ENCODE measurements at places on chromosomes 16 and 17.

GRCh38 chr16:66918803-66919568, at the start of gene CDH16:
Gene CDH16 (minus strand): TSS chr16:66918885. CDS start chr16:66918065, 820 bp downstream.
- no peak for DNase-seq

GRCh38 chr16:27298132-27298531, 15.6 kb upstream of the IL4R start:
- no peak for DNase-seq

DNA sequence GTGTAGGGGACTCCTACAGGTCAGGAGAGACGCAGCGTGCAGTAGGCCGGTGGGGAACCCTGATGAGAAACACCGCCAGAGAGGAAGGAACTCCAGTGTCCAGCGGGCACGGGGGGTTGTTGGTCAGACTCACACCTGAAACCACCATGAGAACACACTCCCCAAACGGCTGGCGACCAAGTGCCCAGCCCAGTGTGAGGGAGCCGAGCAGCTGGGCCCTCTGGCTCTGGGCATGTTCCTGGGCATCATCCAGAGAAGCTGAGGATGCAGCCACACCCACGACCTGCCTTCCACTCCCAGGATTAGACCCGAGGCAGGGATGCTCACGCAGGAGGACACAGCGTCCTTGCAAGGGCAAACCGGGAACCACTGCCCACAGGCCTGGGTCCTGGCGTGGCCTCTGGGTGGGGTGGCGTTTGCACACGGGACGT, 108.3 kb upstream of the ZNF750 start:
- DNase-seq = no peak

DNA sequence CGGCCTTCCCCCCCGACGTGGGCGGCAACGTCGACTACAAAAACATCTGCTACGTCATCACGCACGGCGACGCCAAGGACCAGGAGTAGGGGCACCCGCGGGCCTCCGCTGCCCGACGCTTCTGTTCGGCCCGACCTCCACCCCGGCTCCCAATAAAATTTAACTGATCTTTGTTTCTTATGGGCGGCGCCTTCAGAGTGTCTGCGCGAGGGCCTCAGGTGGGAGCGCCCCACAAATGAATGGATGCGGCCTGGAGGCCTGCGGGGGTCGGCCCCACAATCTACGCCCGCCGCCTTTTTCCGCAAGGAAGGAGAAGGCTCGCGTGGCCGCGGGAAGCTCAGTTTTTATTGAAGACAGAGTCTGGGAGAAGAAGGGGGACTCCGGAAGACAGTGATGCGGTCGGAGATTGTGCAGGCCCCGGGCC, 3.2 kb downstream of the MYL11 start:
- peak; percentile 93 for DNase-seq

DNA sequence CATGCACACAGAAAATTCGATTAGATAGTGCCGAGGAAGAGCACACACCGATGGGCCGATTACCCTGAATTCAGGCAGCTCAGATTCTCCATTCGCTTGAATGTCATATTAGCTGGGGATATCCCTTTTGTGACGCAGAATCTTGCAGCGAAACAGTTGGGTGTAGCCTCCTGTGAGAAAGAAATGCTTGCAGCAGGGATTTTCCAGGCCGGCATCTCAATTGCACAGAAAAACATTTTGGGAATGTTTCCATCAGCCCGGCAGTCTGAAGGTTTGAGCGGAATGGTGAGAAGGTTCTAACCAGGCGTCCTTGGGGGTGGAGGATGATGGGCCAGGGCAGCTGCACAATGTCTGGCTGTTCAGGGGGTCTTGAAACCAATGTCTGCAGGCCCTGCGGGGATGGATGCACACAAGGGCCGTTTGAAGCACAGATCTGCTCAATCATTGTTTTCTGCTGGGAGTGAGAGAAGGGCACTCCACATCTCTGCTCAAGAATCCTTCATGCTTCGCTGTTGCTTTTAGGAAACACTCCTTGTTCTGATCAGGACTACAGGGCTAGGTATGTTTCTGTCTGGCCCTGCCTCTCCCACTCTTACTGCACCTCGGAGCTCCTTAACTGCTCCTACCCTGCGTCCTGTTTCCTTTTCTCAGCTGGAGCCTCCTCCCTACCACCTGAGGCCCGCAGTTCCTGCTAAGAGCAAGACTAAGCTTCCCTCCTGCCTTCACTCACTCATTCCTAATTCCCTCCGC, 94.6 kb downstream of the CMIP start:
- DNase-seq = no peak

DNA sequence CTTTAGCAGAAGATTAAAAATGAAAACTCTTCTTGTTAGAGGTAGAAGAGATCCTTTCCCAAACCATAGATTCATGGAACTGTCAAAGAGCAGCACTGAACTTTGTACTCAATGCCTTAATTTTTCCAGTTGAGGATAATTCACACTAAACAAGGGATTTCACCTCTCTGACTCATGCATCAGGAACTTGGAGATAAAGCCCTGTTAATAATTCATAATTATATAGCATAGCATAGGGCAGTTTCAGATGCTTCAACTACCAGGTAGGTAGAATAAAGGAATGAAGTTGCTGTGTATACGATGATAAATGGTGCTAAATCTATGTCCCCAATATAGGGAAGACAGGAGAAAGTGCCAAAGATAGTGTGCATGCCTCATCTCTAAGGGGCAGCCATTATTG, 450.4 kb downstream of the MAF start:
- no peak for DNase-seq

DNA sequence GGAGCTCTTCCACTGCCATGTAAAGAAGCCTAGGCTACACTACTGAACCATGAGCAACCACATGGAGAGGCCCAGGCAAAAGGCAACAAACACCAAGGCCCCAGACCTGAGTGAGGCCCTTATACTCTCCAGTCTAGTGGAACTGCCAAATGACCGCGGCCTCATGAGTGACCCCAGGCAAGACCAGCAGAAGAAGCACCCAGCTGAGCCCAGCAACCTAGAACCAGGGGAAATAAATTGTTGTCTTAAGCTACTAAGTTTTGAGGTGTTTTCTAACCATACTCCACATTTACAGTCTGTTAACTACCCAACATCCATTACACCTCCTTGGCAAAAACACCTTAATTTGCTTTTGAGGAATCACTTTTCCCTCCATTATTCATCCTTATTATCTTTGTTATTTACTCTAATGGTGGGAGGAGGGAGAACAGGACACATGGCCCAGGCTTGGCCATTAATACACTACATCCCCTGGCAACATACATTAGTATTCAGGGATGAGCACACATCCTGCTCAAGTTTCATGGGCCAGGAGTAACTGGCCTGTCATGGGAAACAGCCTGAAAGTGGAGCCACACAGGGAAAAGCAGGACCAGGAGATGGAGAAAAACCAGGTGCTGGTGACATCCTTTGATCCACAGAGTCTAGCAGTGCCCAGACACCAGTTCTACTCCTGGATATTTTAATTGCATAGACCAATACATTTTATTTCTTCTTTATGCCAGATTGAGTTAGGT, 26.2 kb downstream of the SLC39A11 start:
- no peak for DNase-seq

DNA sequence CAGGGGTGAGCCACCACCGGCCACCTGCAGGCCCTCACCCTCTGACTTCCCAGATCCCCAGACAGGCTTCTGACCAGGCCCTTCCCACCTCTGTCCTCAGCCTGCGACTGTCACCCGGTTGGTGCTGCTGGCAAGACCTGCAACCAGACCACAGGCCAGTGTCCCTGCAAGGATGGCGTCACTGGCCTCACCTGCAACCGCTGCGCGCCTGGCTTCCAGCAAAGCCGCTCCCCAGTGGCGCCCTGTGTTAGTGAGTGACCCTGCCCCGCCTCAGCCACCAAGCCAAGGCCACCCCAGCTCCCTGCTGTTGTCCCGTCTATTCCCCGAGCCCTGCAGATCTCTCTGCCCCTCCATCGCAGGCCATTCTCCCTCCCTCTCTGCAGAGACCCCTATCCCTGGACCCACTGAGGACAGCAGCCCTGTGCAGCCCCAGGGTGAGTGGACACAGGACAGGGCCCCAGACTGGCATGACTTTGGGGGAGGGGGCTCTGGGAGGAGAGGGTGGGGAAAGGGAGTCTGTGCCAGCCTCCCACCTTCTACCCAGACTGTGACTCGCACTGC, 1.9 kb downstream of the NTN3 start:
- no peak for DNase-seq

- DNase-seq = peak; percentile 82
Observed at GRCh38 chr17:42819939-42820535, 4.0 kb downstream of the BECN1 start.

DNA sequence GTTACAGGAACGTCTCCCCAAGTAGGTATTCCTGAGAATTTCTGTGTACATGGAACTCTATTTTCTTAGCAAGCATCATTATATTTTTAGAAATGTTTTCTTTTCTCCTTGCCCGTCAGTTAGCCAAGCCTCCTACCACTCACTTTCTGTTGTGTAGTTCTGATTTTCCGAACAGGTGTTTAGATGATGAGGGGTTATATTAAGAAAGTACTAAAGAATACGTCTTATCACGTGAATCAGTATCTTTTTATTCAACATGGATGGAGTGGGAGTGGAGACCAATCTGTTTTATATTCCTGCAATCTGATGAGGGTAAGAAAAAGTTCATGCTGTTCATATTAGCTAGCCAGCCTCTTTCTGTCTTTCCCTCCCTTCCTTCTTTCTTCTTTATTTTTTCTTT, 29.4 kb downstream of the MSI2 start:
- no peak for DNase-seq

DNA sequence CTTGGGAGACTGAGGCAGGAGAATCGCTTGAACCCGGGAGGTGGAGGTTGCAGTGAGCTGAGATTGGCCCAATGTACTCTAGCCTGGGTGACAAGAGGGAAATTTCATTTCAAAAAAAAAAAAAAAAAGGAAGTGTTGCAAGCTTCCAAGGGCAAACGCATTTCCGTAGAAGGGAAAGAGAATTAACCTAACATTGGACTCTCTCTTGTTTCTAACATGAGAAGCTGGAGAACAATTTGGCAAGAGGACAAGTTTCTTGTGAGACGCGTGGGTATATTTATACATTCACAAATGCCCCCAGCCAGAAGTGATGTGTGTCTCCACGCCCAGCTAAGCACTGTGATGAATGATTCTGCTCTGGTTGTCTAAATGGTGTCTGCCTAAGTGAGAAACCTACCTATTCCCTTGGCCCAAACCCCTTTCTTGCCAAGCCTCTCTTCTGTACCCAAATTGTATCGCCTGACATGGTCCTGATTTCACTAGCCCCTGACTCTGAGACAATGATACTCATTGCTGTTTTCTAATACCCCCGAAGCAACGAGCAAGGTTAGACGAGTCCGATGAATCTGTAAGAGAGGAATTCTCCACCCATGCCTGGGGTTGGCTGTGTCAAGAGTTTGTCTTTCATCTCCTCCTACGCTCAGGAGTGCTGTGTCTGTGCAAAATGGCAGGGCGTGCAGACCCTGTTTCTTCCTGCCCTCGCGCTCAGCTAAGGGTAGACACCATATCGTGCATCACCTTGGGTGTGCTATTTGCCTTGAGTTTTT, 14.2 kb upstream of the ST6GALNAC2 start:
- no peak for DNase-seq

Measured in hematopoietic multipotent progenitor cell treated with erythropoietin and hydrocortisone succinate and interleukin-3 and kit ligand, for 17 days (in vitro differentiated cells).